ENCODE measurements at places on chromosomes 6 and 20.

GRCh38 chr6:15653581-15653980 lies 9.2 kb downstream of the DTNBP1 start:
- DNase-seq: no peak

GRCh38 chr6:124131259-124131658 lies 327.6 kb downstream of the NKAIN2 start:
- no peak for DNase-seq

DNA sequence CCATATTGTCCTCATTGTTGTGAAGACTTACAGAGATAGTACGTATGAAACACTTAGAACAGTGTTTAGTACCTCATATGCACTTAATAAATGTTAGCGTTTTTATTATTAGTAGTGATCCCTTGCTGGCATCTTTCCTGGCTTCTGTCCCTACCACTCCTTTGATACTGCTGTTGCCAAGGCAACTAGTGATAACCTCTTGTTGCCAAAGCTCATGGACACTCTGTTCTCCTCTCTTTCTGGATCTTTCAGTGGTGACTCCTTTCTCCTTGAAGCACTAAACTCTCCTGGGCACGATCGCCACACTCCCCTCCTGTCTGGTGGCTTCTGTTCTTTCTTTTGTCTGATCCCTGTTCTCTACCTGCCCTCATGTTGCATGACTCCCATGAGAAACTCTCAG lies 83.5 kb downstream of the FOXO3 start:
- DNase-seq: no peak

GRCh38 chr6:153102605-153103318 lies 28.3 kb downstream of the RGS17 start:
- no peak for DNase-seq

DNA sequence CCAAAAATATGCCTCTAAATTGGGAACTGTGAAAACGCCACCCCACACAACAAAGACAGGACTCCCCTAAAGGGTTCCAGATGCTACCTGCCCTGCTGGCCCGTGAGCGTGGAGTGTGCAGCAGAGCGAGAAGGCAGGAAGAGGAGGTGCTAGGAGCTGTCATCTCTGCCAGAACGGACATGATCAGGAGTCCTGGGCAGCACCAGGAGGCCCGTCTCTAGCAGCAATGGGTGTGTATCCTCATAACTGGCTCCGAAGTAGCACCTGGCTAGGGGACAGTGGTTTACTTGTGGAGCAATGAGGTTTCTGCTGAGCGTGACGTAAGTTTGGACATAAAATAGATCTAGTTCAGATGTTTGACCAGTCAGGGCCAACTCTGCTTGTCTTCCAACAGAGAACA lies 226.0 kb downstream of the CDH4 start:
- DNase-seq: no peak

- no peak for DNase-seq
Measured at GRCh38 chr6:153944201-153944600, 94.8 kb upstream of the OPRM1 start.

DNA sequence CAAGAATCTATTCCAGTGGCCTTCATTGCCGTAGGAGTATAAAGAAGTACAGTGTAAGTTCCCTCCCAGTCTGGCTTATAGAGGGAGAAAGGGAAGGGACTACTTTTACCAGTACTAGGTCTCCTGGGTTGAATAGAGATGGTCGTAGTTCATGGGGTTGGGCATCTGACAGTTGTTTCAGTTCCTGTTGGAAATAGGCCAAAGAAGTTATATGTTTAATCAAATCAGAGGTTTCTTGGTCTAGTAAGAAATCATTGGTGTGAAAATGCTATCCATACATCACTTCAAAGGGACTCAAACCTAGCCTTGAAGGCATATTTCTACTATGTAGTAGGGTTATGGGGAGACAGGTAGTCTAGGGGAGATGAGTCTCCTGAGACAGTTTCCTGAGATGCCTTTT lies 45.6 kb upstream of the MAN1A1 start:
- no peak for DNase-seq

GRCh38 chr20:42485556-42485955 lies 704.1 kb downstream of the PTPRT start:
- DNase-seq: no peak

DNA sequence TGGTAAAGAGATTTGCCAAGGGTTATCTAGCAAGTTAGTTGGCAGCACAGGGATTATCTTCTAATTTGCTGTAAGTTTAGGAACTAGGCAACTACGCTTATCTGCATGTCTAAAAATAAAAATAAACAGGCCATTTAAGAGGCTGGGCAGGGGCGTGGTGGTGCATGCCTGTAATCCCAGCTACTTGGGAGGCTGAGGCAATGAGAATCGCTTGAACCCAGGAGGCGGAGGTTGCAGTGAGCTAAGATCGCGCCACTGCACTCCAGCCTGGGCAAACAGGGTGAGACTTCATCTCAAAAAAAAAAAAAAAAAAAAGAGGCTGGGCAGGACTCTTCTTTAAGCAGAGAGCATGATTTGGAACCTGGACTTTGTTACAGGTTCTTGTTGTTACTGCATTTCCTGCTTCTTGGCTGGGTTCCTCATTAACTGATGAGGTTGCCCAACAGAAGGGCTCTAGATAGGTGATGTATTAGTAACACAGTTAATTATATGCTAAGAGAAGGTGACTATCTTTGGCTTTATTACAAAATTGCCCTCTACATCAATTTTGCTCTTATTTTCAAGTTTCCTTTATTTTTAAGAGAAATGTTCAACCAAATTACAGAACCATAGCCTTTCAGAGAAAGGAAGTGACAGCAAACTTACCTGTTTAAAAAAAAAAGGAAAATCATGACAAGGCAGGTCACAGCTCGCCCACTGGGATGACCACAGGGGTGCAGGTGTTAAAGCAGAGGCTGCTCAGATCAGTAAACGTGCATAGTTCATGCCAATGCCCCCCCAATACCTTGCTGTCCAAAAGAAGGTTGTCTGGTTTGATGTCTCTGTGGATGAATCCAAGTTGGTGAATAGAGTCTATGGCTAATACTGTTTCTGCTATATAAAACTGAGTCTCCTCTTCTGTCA lies 32.5 kb downstream of the STK38 start:
- DNase-seq: no peak

DNA sequence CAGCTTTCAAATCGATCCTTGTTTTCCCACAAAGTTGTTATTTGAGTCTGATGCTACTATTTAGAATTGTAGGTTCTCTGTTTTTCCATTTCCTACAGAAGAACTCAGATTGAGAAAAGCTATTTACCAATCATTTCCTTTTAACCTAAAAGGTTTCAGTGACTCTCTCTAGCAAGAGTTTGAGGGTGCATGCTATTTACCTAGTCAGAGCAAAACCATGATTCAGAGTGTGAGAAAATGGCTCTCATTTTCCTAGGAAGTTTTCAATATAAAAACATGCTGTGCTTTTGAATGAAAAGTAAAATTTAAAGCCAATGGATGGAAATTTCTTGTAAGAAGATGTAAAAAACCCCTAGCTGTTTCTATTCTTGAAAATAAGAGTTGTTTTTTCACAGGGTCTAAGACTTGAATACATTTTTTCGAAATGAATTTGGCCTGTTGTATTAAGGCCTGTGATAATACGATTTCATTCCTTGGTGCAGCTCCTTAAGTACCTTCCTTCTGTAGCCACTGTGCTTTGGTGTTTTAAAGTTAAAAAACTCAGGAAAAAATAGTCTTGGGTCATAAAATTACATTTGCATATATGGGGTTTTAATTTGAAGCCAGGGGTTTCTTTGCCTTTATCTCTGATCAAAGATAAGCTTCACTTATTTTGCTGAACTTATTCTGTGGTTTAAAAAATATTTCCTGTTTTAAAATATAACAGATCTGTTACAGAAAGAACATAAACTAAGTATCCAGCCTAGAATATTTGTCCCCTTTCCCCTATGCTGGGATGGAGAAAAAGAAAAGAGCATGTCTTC lies 18.0 kb upstream of the RSPH3 start:
- no peak for DNase-seq

GRCh38 chr6:126540161-126540560 lies 200.2 kb downstream of the CENPW start:
- DNase-seq: no peak

GRCh38 chr6:156587071-156587470 lies 190.1 kb upstream of the ARID1B start:
- no peak for DNase-seq

- no peak for DNase-seq
Measured at GRCh38 chr20:40486297-40486696, 202.7 kb downstream of the MAFB start.

- DNase-seq: no peak
Measured at GRCh38 chr6:140855520-140855919, 1277.2 kb upstream of the GJE1 start.

- no peak for DNase-seq
Measured at GRCh38 chr6:79427721-79428120, 109.5 kb downstream of the LCA5 start.

DNA sequence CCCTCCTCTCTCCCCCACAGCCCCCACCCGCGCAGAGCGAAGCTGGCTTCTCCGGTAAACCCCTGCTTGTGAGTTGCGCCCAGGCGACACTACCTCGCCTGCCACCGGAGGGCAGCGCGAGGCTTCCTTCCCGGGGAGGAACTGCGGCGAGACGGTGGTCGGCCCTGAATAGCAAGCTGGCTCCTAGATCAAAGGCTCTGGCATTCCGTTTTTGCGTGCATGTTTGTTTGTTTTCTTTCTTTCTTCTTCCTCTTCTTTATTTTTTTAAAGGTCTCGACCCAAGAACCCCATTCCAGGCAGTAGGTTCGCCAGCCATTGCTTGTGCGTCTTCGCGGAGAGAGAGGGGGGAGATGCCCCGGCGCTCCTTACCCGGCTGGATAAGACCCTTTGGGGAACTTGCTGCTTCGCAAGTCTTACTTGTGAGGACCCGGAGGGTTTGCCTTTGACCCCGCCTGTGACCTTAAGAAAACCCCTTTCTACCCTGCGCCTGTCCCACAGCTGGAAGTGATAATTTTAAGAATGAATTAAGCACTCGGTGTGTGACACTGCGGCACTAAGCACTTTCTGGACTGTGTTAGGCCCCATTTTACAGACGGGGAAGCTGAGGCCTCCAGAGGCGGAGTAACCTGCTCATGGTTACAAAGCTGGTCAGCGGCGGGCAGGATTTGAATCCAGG lies 92.7 kb upstream of the SIRPA start:
- no peak for DNase-seq

GRCh38 chr20:37342231-37343177 lies 3.4 kb upstream of the SRC start:
- DNase-seq: no peak

- DNase-seq: no peak
Measured at GRCh38 chr6:37241775-37242428, 15.7 kb upstream of the TBC1D22B start.

- no peak for DNase-seq
Measured at GRCh38 chr20:48049641-48050040, 264.4 kb upstream of the SULF2 start.

GRCh38 chr6:87182321-87182720 lies 27.0 kb downstream of the ZNF292 start:
- no peak for DNase-seq

DNA sequence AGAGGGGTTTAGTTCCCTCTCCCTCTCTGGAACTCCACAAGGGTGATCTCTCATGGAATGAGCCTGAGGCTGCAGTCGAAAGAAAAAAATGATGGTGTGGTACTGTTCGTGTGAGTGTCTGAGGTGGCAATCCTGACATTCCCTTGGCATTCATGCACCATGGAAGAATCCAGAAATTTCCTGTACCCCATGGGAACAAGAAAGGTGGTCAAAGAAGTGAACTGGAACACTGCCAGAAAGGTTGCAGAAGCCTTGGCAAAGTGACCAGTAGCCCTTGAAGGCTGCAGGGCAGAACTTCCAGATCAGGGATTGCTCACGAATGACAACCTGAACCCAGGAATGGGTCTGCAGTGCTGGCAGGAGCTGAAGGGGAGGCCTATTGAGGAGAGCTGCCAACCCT lies 394.7 kb downstream of the CD83 start:
- DNase-seq: no peak

- no peak for DNase-seq
Measured at GRCh38 chr6:167575158-167575696, 250.3 kb downstream of the TTLL2 start.

GRCh38 chr6:142510211-142510610 lies 208.4 kb downstream of the ADGRG6 start:
- no peak for DNase-seq

DNA sequence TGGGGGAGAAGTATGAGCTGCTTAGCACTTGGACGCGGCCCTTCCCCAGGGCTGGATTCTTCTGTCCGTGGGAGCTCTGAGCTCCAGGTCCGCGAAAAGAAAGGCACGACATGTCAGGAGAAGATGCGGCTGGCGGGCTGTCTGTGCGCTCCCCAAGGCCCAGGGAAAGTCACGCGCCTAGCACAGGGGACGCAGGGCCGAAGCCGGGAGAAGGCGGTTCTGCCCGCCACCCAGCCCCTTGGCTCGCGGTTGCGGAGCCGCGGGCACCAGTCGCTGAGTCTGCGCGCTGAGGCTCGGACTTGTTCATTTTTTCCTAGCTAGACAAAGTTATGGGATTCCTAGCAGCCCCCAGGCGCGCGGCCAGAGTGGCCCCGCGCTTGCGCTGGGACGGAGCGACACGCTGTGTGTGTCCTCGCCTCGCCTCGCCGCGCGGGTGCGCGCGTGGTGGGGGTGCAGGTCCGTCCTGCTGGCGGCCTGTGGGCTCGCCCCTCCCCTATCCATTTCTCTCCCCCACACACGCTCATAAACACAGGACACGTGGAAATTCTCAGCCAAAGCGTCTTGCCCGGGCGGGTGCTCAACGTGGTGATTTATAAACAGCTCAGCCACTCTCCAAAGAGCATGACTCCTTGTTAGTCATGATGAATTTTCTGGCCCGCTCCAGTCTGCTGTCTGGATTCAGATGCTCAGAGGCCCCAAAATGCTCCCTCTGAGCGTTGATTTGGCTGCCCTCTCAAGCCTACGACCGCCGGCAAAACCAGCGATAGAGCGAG lies 1.9 kb upstream of the POU3F2 start:
- no peak for DNase-seq

- no peak for DNase-seq
Measured at GRCh38 chr6:98395610-98396166, 438.7 kb upstream of the POU3F2 start.

DNA sequence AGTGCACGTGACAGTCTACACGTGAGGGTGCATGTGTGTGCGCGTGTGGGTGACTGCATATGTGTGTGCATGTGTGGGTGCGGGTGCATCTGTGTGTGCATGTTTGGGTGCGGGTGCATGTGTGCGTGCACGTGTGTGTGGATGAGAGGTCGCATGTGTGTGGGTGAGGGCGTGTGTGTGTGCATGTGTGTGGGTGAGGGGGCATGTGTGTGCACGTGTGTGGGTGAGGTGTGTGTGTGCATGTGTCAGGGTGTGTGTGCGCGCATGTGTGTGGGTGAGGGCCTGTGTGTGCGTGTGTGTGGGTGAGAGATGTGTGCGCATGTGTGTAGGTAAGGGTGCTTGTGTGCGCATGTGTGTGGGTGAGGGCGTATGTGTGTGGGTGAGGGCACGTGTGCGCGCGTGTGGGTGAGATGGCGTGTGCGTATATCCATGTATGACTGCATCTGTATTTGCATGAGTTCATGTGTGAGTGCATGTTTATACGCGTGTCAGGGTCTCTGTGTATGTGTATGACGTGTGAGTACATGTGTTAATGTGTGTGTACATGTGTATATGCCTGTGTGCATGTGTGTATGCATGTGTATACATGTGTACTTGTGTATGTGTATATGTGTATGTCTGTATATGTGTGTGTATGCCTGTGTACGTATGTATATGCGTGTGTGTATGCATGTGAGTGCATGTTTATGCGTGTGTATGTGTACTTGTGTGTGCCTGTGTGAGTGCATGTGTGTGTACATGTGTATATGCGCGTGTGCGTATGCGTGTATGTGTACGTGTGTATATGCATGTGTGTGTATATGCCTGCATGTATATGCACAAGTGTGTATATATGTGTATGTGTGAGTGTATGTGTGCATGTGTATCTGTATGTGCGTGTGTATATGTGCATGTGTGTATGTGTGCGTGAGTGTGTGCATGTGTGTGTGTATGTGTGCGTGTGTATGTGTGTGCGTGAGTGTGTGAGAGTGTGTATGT lies 4.1 kb upstream of the LIME1 start:
- DNase-seq: no peak
